T-helper 1 cell treated with Interleukin-12 subunit alpha and Interleukin-12 subunit beta and Interleukin-4 antibody, amounts not matched to agents 30 ng/mL and 1 ng/mL, for 36 hours (primary cell): ENCODE measurements at places on chromosomes 5 and 9. TPM values are rescaled to one million over a fixed set of nuclear protein-coding genes. Genes with fewer than 3 reads are reported as not detected.

The PCDH12 gene
- total RNA-seq, result 0.81 and 0.98 TPM in 2 replicates

The PAX5 gene
- 0.32 and 0.34 TPM in 2 replicates for total RNA-seq

The CSF2 gene
- total RNA-seq, result 240 and 246 TPM in 2 replicates

The TXNDC8 gene
- total RNA-seq, result not detected in 2 replicates

The STPG3 gene
- total RNA-seq, result 0.27 TPM in 1 of 2 replicates, not detected in the other

The SLC34A3 gene
- total RNA-seq, result not detected in 2 replicates

The DND1 gene
- 3.9 and 4.5 TPM in 2 replicates for total RNA-seq

The PRR16 gene
- not detected in 2 replicates for total RNA-seq

The ADAMTS16 gene
- not detected in 2 replicates for total RNA-seq

The RNF208 gene
- total RNA-seq, result 4.3 and 5.0 TPM in 2 replicates

The NSMF gene
- 30.5 and 33.1 TPM in 2 replicates for total RNA-seq

The PCDHGA4 gene
- 0.74 and 0.98 TPM in 2 replicates for total RNA-seq

The SLC12A2 gene
- total RNA-seq, result 18.2 and 20.2 TPM in 2 replicates

The CXCL14 gene
- not detected in 2 replicates for total RNA-seq

The LURAP1L gene
- not detected in 2 replicates for total RNA-seq

The ADAMTS19 gene
- total RNA-seq, result not detected in 2 replicates

The KIAA1191 gene
- 55.4 and 58.1 TPM in 2 replicates for total RNA-seq

The LIX1 gene
- total RNA-seq, result not detected in 2 replicates

The ACER2 gene
- 2.4 and 2.8 TPM in 2 replicates for total RNA-seq

The PLPP7 gene
- not detected in 2 replicates for total RNA-seq

The NR6A1 gene
- total RNA-seq, result 0.59 and 0.81 TPM in 2 replicates
